ENCODE measurements at places on chromosomes 4 and X.

DNA sequence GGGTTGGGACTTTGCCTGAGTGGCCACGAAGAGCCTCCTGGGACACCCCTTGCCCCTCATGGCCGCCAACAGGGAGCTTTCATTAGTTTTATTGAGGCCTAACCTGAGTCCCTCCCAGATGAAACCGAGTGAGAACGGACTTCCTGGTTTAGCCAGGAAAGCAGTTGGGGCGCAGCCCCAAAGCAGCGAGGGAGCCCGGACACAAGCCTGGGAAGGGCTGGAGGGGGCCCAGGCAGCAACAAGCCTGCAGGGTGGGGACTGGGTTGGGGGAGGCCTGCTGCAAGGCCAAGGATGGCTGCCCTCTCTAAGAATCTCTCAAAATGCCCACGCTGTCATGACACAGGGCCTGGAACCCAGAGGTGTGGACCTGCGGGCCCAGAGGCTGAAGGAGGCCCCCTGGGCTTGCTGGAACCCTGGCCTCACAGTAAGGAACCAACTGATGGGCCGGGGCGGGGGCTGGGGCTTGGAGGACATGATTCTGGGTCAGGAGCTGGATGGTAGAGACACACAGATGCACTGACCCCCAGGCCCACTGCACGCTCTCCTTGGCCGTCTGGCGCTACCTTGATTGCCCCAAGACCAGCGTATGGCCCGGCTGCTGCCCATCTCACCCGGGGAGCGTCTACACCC lies 5.8 kb downstream of the HMX1 start:
- no peak for DNase-seq

DNA sequence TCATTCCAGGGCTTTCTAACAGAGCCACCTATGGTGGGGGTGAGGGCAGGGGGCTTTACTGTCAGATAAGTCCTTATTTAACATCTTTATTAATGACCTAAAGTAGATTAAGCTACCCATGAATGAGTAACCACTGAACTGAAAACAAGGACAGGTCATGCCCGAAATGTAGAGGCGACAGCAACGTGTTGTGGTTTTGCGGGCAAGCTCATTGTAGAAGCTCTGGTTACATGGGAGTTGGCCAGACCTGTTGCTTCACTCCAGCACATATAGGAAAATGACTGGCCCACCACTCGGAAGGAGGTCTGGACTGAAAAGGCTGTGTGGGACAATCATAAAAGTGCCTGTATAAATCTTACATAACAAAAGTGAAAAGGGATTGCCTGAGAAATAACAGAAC lies 109.6 kb upstream of the NDP start:
- no peak for DNase-seq

DNA sequence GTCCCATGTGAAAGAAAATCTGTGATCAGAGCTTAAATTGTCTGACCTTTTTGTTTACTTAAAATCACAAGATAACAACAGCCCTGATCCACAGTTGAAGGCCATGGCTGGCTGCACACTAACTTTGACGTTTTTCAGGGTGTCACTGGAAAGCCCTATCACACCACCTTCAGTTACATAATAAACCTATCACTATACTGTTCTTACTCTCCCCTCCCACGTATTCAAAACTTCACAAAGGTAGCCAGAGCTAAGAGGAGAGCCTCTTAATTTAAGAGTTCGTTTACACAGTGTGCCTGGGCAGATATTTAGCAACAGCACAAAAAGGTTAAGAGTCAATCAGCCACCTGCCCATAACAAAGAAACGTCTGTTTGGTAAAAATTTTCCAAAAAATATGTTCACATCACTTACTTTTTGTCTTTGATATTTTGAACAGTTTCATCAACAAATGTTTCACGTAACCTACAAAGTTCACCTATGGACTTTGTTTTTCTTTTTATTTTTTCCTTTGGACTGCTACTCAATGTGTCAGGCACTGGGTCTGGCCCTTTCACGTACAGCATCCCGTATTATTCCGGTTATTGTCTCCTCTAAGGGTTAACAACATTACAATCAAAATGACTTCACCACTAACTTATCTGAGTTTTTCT lies 25.0 kb downstream of the RFC1 start:
- no peak for DNase-seq

DNA sequence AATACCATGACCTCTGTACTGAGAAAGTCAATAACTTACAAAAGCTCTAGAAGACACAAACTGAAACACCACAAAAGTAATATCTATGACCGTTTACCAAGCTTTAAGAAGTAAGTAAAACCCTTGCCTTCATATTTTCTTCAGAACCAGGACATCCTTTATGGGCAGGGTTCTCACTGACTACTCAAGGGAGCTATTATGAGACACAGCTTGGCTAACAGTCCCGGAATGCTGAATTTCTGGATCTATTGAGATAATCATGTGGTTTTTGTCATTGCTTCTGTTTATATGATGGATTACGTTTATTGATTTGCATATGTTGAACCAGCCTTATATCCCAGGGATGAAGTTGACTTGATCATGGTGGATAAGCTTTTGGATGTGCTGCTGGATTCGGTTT lies 19.9 kb upstream of the CDS1 start:
- DNase-seq, result no peak

GRCh38 chr4:137707626-137708025 lies 175.3 kb upstream of the PCDH18 start:
- DNase-seq, result no peak

DNA sequence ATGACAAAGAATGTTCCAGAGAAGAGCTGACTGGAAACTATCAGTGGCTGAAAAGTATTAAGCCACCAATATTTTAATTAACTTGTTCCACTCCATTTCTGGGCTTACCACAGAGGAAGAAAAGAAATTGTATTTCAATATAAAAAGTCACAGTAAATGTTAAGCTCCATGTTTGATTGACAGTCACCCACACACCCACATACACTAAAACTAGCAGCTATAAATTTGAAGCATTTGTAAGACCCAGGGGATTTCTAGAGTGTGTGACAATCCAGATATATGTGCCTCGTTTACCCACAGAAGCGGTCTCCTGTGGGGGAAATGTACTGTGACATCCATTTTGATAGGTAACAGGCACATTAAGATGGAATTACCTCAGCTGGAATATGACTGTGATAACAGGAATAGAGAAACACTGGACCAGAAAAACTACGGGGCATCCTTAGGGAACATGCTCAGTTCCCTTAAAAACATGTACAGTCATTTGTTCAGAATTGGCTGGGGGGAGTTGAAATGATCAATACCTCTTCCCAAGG lies 39.0 kb upstream of the RASGEF1B start:
- no peak for DNase-seq

DNA sequence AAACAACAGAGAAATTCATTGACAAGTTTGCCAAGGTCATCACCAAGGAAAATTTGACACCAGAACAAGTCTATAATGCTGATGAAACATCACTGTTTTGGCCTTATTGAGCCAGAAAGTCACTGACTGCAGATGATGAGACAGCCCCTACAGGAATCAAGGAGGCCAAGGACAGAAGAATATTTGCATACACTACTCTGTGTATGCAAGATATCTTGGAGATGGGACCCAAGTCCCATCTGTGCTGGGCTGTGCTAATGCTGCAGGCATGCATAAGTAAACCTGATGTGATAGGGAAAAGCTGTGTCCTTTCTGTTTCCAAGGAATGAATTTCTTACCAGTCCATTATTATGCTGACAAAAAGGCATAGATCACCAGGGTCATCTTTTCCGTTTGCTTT lies 126.8 kb downstream of the PAPSS1 start:
- DNase-seq, result no peak

GRCh38 chrX:110037178-110037577 lies 34.3 kb downstream of the TMEM164 start:
- DNase-seq, result no peak

DNA sequence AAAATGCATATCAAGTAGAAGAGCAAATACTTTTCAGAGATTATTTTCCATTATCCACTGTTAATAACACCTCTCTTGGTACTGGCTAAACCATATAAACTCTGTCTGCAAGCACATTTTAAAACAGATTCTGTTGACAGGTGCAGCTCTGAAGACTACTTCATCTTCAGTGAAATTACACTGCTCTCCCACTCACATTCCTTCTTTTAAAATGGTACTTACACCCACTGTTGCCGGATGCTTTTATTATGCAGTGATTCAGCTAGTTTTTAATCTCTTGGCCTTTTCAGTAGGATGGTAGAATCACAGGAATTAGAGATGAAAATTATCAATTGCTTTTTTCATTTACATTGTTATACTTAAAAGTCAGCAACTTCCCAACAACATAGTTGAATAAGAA lies 381.6 kb downstream of the GASK1B start:
- no peak for DNase-seq

DNA sequence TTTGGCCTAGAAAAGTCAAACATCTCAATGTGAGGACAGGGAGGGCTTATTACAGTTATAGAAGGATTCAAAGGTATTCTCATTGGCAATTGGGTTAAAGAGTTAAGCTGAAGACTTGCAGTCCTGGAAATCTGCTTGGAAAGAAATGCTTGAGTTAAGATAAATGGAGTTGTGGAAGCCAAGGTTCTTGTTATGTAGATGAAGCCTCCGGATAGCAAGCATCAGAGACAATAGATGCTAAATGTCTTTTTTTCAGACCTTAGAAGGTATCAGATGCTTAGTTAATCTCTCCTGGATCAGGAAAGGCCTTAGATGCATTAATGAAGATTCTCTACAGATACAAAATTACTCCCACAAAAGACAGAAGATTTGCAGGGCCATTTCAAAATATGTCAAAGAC lies 299.3 kb downstream of the CFAP47 start:
- no peak for DNase-seq

GRCh38 chr4:41744572-41745291 lies 3.8 kb downstream of the PHOX2B start:
- no peak for DNase-seq

DNA sequence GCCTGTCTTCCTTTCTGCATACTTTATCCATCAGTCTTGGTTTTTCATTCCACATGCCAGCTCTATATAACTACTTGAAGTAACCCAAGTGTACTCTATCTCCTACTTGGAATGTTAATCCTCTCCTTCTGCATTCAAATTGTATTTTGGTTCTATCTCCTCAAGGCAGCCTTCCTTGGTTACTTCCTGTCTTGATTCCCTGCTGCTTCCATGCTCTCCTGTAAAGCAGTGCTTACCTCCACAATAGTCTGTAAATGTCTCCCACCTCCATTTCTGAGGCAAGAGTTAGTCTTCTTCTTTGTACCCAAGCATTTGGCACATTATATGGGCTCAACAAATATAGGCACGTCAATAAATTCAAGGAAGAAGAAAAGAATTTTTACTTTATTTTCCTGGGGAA lies 298.4 kb downstream of the ARHGAP24 start:
- DNase-seq, result no peak

- DNase-seq, result no peak
These were observed 510.6 kb upstream of the DIPK2B start for GRCh38 chrX:45711231-45711630.
